Stimulated activated CD8-positive, alpha-beta memory T cell treated with anti-CD3 and anti-CD28 coated beads, Interleukin-4, amount 100 ng/mL, for 48 hours (primary cell): ENCODE measurements at places on chromosomes 2 and 18.
A peak's percentile ranks its signal among the peaks of the same experiment; 100 is the strongest.

DNA sequence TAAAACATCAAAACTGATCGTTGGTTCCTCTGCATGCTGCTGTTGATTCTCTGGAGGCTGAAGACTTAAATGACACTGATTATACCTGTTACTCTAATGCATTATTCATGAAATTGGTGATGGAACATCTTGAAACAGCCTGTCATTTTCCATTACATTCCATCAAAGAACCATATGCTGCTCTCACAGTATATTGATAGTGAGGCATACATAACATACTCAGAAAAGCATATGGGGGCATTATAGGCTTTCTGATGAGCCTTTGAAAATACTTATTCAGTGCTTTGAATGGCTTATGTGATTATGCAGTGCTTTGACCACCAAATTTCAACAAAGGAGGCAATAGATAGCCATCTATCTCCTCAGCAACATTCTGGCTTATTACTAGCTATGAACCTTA lies 392.1 kb downstream of the CDH19 start:
- DNase-seq: no peak

- DNase-seq: peak; percentile 38
These were observed 20.9 kb downstream of the THNSL2 start for GRCh38 chr2:88190808-88191721.

GRCh38 chr2:6008186-6008585 lies 316.0 kb downstream of the SOX11 start:
- no peak for DNase-seq

- DNase-seq: no peak
These were observed 100.4 kb downstream of the GPD2 start for GRCh38 chr2:156536534-156536933.

- DNase-seq: no peak
These were observed 129.7 kb downstream of the CCDC85A start for GRCh38 chr2:56313500-56313921.

DNA sequence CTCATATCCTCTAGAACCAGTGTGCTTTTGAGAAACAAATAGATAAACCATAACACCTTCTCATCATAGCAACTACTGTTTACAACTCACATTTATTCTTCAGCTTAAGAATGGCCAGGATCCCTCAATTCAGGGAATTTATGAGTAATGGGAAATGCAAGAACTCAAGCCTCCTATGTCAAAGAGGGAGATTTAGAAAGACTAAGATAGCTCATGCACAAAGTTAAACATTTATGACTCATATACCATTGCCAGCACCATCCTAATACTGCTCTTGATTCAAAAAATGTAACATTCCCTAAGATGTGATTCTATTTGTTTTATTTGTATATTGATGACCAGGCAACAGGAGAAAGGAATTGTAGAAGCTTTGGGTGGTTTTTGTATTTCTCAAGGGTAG lies 172.8 kb downstream of the CYP26B1 start:
- DNase-seq: no peak

GRCh38 chr2:168185583-168186274 lies 61.7 kb downstream of the STK39 start:
- no peak for DNase-seq

DNA sequence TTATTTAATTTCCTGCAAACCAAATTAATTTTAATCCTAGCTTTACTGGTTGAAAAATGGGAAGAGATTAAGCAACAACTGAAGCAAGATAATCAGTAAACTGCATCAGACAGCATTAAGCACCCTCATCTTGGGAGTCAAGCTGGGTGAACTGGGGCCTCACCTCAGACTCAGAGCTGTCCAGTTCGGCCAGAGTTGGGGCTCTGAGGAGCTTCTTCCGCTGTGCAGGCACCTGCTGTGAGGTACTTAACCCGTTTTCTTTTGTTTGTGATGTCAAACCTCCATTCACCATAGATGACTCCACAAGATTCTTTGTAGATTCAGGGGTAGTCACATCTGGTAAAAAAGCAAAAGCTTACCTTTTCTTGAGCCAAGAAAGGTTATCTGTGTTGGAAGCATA lies 71.8 kb downstream of the PRELID3A start:
- DNase-seq: no peak

DNA sequence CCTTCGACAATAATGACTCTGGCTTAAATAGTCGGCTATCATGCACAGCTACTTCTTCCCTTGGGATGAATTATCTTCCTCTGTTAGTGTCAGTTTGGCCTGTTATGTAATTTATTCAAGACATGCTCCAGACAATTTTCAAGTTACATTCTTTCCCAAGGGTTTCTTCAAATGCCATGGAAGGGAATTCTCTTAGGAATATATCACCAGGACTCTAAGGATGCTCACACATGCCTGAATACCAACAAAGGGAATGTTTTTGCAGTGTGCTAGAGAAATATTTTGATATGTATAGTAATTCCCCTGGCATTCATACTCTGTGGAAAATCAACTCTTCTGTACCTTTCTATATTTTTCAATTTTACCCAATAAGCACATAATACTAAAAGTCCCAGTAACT lies 286.0 kb upstream of the KYNU start:
- no peak for DNase-seq

- DNase-seq: no peak
These were observed 144.9 kb upstream of the NCKAP5 start for GRCh38 chr2:133713049-133713580.

- peak; percentile 28 for DNase-seq
These were observed 849 bp upstream of the VRK2 start for GRCh38 chr2:58045580-58046334.
